ENCODE measurements at places on chromosomes 11 and 22. TPM values are rescaled to one million over a fixed set of nuclear protein-coding genes. Genes with fewer than 3 reads are reported as not detected.

The FAM83F gene
- total RNA-seq: 5.8 TPM

The SPECC1L gene
- 33.5 TPM for total RNA-seq

The OR10A2 gene
- total RNA-seq: not detected

The CARD16 gene
- total RNA-seq: not detected

The OR8K5 gene
- total RNA-seq: not detected

The DRICH1 gene
- total RNA-seq: not detected

The AP2A2 gene
- 88.0 TPM for total RNA-seq

The CYB5R2 gene
- 17.2 TPM for total RNA-seq

The TTC36 gene
- 0.62 TPM for total RNA-seq

The PHETA2 gene
- 8.7 TPM for total RNA-seq

The CCDC73 gene
- total RNA-seq: 0.07 TPM

The KCNQ1OT1 gene
- total RNA-seq: 0.54 TPM

The ADM gene
- total RNA-seq: 68.1 TPM

The OR10G6 gene
- not detected for total RNA-seq

The KRTAP5-10 gene
- not detected for total RNA-seq

The MPZL3 gene
- 7.9 TPM for total RNA-seq

The CHORDC1 gene
- 48.3 TPM for total RNA-seq

The CRYBB1 gene
- not detected for total RNA-seq

The OR52H1 gene
- total RNA-seq: 0.75 TPM

The OR2AT4 gene
- not detected for total RNA-seq

The OR52N1 gene
- total RNA-seq: not detected

The MS4A3 gene
- not detected for total RNA-seq

The CDC42BPG gene
- total RNA-seq: 12.8 TPM

The EFEMP2 gene
- total RNA-seq: 54.1 TPM

The ADORA2A gene
- total RNA-seq: 0.46 TPM

The TENM4 gene
- 49.4 TPM for total RNA-seq

The PRG3 gene
- total RNA-seq: not detected

The NCF4 gene
- total RNA-seq: not detected

The ELF5 gene
- total RNA-seq: not detected

The MRPL17 gene
- total RNA-seq: 27.0 TPM

The BTG4 gene
- 0.08 TPM for total RNA-seq

The JOSD1 gene
- total RNA-seq: 110 TPM

The SLC22A6 gene
- not detected for total RNA-seq

Measured in kidney epithelial cell (primary cell).